Activated CD8-positive, alpha-beta memory T cell treated with anti-CD3 and anti-CD28 coated beads for 4 hours (primary cell): ENCODE measurements at places on chromosomes 11 and 22.

- no peak for DNase-seq
Observed at GRCh38 chr11:119532551-119532950, 109.6 kb upstream of the THY1 start.

GRCh38 chr11:112128483-112129121 is 35.3 kb downstream of the IL18 start:
- no peak for DNase-seq

GRCh38 chr11:47308050-47308823 is 38.3 kb downstream of the MADD start:
- DNase-seq: no peak

DNA sequence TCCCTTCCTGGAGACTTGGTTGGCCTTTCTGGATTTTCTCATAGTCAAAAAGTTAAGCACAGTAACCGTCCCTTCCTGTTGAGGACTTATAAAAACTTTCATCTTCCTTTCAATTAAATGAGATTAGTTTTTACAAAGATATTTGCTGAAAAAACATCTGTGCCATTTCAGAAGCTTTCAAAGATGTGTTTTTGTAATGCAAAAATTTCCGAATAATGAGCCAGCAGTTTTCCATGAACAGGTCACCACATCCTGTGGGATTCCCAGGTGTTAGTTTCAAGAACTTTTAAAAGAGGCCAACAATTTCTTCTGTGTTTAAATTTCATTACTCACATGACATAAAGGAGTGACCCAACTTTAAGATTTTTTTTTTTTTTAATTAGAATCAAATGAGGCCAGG is 18.0 kb downstream of the NUP50 start:
- DNase-seq: no peak

DNA sequence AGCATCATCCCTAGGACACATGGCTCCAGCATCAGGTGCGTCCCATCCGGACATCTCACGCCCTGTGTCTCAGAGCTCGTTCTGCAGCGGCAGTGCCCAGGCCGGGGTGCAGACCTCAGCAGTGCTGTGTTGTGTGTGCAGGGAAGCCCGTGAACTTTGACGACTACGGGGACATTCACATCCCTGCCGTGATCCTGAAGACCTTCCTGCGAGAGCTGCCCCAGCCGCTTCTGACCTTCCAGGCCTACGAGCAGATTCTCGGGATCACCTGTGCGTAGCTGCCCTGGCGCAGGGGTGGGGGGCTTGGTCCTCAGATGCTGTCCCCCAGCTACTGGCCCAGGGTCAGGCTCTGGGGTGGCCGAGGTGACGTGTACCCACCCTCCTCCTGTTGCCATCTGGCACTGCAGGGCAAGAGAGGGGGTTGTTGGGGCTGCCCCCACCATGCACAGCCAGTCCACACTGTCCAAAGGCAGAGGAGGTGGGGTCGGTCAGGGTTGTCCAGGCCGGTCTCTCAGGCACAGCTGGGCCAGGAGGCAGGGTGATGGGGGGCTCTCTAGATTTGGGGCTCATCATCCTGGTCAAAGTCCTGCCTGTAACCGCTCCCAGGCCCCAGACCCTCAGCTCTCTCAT is 96.5 kb downstream of the ARHGAP8 start:
- no peak for DNase-seq

GRCh38 chr22:31957970-31958594 is 13.7 kb downstream of the YWHAH start:
- no peak for DNase-seq

DNA sequence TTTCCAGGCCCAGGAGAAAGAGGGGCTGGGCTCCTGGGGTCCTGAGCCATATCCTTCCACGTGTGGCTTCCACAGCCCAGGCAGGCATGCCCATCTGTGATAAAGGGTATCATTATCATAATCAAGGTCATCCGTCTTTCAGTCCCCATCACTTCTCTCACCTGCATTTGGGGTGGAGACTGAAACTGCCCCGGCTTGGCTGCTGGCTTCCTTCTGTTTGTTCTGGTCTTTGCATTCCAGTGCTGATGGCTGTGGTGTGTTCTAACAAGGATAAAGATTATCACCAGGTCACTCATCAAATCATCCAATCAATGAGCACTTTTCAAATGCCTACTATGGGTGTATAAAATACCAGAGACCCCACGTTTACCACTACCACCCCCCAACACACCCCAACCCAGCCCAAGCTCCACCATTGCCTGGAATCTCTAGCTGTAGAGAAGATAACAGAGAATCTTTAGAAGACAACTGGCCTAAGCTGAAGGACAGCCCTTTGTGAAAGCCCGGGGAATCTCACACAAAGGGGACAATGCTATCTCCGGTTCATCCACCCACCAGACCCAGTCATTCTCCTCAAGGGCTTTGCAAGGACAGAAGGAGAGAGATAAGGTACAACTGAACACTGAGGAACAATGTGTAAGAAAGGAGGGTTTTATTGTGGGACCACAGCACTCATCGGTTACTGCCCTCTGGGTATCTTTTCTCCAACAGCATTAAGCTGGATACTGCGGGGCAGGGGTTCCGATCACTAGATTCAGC is 54.9 kb downstream of the AHNAK start:
- DNase-seq: no peak

GRCh38 chr11:122628810-122629555 is 26.5 kb upstream of the UBASH3B start:
- peak; percentile 40 for DNase-seq

DNA sequence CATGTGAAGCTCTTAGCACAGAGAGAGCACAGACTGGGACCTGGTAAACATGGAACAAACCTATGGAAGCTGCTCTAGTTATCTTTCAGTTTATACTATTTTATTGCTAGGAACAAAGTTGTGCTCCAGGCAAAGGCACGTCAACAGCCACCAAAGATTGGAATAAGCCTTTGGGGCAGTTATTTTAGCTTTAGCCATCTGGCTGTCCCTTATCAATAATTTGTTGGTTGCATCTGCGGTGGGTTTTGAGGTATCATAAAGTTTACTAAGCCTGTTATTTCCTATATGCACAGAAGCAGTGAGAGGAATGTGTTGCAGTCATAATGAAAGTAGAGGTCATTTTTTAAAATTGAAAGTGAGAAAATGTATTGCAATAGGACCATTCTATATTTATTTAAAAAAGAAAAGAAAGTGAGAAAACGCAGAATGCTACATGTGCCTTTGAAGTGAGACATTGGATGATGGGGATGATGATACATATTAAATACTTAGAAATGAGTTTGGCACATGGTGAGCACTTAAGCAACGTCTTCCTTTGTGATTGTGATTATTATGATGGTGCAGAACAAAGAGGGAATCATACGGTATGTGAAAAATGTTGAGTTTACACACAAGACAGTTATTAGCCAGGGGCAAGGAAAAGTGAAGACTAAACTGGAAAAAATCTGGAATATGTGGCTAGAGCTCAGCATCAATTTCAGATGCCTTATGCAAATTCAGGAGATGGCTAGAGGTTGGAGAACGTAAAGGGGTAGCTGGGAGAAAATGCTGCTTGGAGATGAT is 58.3 kb downstream of the PRR5L start:
- no peak for DNase-seq
